Esophagus mucosa (tissue), 1 donor: ENCODE measurements at places on chromosomes 2 and 18.

- ATAC-seq: no peak
These were observed 65.1 kb upstream of the TGIF1 start for GRCh38 chr18:3384664-3385563.

DNA sequence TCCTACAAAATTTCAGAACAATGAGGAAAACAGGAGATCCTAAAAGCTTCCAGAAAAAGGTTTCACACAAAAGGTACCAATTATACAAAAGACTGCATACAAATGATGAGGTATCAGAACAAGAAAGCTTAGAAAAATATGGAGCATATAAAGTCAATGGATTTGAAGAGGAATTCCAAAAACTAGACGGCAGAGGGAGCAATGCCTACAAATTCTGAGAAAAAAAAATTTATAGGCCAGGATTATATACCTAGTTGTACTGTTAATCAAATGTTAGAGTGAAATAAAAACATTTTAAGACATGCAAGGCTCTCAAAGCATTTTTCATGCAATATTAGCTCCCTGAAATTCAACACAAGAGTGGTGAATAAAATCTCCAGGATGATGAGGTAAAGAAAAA is 106.2 kb downstream of the ZRANB3 start:
- no peak for ATAC-seq

DNA sequence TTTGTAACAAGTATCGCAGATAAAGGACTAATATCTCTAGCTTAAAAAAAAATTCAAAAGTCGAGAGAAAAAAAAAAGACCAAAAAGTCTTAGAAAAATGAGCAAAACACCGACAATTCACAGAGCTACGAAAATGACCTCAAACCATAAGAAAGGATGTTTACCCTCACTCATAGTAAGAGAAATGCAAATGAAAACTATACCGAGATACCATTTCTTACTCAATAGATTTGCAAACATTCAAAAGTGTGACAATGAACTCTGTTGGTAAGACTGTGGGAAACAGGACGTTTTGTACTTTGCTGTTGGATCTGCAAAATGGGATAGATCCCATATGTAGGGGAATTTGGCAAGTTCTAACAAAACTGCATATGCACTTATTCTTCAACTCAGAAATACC is 39.9 kb upstream of the LDAH start:
- ATAC-seq: no peak

DNA sequence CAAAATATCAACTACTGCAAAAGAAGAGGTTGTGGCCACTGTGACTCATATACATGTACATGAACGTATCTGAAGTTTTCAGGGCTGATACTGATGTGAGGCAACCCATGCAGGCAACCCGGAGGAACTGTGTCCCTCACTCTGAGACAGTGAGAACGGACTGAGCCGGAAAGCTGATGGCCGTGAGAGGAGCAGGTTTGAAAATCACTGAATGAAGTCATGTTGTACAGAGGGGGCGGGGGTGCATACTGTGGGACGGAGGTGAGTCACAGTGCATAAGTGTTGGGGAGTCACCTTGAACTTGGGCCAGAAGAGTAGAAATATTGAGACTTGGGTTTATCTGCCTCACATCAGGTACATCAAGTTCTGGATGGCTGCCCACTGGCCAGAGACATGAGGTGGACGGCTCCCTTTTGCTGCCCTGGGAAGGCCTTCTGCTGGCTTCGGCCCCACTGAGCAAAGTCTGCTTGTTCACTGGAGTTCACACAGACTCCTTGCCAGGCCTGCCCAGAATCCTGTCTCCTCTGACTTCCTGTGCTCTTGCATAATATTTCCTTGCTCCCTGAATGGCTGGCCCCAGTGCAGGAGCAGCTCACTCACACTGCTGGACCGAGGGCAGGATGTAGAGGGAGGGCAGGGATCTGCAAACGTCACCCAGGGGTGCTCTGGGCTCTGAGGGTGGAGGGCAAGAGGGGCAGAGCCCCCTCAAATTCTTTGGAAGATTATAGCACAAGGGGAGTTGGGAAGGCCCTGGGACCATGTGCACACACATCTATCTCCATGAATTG is 18.1 kb downstream of the EPAS1 start:
- ATAC-seq: peak; percentile 91

- ATAC-seq: no peak
These were observed 11.1 kb upstream of the RBFA start for GRCh38 chr18:80023173-80023572.

- ATAC-seq: no peak
These were observed 12.8 kb upstream of the CCDC85A start for GRCh38 chr2:56170988-56171387.

- ATAC-seq: no peak
These were observed 2.5 kb downstream of the HTRA2 start for GRCh38 chr2:74532222-74532621.

- no peak for ATAC-seq
These were observed 63.9 kb upstream of the HAAO start for GRCh38 chr2:42856106-42856860.

DNA sequence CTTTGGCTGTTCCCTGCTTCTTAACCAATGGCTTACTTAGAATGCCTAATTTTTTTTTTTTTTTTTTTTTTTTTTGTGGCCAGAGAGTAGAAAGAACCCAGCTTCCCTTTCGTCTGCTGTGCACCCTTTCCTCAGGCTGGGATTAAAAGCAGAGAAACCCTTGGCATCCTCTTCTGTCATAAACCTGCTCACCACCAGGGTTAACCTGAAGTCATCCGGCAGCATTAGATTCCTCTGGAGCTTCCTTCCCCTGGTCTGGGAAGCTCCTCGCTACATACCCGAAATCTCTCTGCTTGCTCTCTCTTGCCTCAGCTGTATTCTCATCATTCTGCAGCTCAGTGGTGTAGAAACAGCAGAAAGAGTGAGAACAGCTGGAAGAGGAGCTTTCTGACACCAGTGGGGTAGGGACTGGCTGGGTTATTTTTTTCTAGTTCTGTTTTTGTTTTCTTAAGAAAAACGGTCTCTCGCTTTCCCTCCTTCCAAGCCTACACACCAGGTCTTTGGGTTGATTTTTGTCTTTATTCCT is 339.0 kb upstream of the MEIS1 start:
- ATAC-seq: no peak

GRCh38 chr2:109242654-109243331 is 113.8 kb downstream of the SH3RF3 start:
- peak; percentile 73 for ATAC-seq

GRCh38 chr2:47214990-47215389 is 59.9 kb upstream of the STPG4 start:
- no peak for ATAC-seq

- ATAC-seq: no peak
These were observed 92.7 kb downstream of the ZNF516 start for GRCh38 chr18:76402026-76402990.

- no peak for ATAC-seq
These were observed 78.4 kb upstream of the MC2R start for GRCh38 chr18:13993730-13994129.

DNA sequence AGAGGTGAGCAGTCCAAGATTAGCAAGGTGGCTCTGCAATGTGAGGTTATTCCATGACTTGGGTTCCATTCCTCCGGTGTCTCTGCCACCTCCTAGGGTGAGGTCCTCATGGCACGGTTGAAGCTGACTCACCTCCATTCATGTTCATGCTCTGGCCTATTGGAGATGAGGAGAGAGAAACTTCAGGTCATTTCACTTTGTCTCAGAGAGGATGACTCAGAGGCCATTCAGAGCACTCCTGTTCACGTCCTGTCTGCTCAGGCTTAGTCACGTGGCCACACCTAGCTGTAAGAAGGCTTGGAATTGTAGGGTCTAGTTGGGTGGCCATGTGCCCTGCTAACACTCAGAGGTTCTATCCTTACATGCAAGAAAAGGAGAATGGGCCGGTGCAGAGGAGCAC is 67.5 kb upstream of the MBOAT2 start:
- peak; percentile 97 for ATAC-seq

DNA sequence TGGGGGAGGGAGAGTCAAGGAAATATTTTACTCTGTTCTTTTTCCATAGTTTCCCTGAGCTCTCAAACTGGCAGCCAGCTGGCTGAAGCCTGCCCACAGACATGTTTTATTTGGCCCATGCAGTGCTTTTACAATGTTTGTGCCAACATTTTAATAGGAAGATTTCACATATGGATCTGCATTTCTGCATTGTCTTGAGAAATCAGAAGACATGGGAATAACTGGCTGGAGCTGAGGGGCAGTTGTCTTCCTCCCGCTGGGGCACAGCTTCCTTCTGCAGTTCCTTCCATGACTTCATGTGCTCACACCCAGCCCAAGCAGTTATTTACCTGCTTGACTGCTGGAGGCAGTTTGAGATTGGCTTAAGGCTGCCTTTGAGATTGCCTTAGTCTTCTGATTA is 74.4 kb downstream of the PLCL1 start:
- ATAC-seq: no peak

DNA sequence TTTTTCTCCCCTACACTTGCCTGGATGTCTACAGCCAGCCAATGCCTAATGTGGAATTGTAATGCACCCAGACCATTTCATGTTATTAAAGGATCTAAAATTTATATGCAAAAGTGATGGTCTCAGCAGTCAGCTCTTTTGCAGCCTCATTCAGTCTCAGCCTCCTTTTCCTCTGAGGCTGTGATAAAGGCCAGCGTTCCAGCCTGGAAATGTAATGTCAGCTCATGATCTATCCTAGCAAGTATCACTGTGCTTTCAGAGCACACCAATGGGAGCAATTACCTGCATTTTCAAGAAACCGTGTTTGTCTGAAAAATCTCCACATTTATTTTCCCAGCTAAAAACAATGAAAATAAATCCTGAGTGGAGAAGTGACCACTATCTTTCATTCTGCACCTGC is 274.6 kb downstream of the CDH20 start:
- no peak for ATAC-seq

- no peak for ATAC-seq
These were observed 221.8 kb downstream of the ANAPC1 start for GRCh38 chr2:111662039-111662770.

DNA sequence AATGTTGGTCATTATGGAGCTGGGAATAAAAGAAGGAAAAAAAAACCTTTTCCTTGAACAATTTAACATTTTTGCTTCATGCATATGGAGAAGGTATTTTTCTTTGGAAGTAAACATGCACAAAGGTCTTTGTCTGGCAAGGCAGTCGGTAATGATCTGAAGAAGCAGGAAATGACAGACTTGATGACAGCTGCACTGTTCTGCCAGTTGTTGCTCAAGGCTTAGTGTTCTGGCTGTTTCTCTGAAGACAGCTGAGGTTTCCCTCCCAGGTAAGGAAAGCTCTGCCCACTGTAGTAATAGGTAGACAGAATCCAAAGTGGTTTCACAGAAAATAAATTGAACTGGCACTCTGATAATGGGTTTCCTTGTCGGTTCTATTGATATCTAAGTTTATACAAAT is 308.4 kb upstream of the GCFC2 start:
- ATAC-seq: no peak

DNA sequence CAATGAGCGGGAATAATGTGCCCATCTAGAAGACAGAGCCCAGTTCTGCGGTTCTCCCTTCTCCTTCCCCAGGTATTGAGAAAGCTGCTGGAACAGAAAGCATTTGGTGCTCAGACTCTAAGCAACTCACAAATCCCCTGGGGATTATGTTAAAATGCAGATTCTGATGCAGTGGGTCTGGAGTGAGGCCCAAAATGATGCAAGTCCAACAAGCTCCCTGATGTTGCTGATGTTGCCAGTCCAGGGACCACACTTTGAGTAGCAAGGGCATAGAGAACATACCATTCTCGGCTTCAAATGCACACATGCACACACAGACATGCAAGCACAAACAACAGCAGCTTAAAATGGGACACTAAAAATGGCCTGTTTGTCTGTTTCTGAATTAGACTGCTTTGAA is 274.8 kb upstream of the NCKAP5 start:
- ATAC-seq: no peak
